T-helper 17 cell (primary cell): ENCODE measurements at places on chromosomes 3 and 15.

- no peak for DNase-seq
- H3K36me3 ChIP-seq = peaks cover 5% of the 10 kb centered on the region
- H3K4me3 ChIP-seq = no peak overlapping the region
- H3K27ac ChIP-seq = peak overlapping the region; percentile 19
- H3K4me1 ChIP-seq = peaks cover 5% of the 10 kb centered on the region
Measured at GRCh38 chr3:58093574-58094195, 85.5 kb downstream of the FLNB start.

GRCh38 chr3:73442886-73443285 is 181.9 kb downstream of the PDZRN3 start:
- H3K4me3 ChIP-seq = no peak overlapping the region
- no peak overlapping the region for H3K27ac ChIP-seq
- H3K27me3 ChIP-seq = peaks cover 17% of the 10 kb centered on the region
- no peaks in the 10 kb centered on the region for H3K4me1 ChIP-seq
- no peak for DNase-seq

GRCh38 chr15:50824514-50824913 is 59.0 kb upstream of the SPPL2A start:
- H3K4me1 ChIP-seq = no peaks in the 10 kb centered on the region
- H3K36me3 ChIP-seq = no peaks in the 10 kb centered on the region
- no peak for DNase-seq
- no peak overlapping the region for H3K27ac ChIP-seq

DNA sequence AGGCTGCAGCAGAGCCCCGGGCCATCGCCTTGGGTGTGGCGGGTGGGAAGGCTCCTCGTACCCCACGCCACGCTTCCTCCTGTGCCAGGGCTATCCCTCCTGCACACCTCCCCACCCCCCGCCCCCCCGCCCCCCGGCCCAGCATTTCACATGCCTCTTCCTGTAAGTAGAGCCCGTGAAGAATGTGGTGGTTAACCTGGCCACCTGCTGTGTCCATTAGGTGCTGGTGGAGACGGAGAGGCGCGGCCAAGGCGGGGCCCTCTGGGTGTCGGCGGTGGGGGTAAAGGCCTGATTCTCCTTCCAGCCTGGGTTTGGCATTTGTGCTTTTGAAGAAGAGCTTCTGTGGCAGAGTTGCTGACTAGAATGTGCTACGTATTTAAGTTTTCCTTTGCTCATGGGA is 127.8 kb downstream of the CHDH start:
- H3K4me3 ChIP-seq = no peak overlapping the region
- peaks cover 4% of the 10 kb centered on the region for H3K4me1 ChIP-seq
- H3K36me3 ChIP-seq = no peaks in the 10 kb centered on the region

DNA sequence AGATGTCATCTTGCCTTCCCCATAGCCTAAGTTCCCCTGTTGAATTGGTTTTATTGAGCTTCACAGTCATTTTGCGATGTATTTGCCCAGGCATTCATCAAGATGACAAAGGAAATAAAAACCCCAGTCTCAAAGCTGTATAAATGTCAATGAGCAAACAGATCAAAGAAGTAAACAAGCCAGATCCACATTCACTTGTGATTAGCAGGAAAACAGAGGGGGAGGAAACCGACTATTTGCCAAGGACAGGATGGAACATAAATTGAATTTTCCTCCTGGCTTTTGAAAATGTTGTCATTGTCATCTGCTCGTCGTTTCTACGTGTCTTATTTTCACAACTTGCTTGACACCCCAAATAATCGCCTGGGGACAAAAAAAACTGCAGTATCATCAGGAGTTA is 83.5 kb downstream of the SV2B start:
- no peak overlapping the region for H3K4me3 ChIP-seq
- no peak for DNase-seq
- no peaks in the 10 kb centered on the region for H3K36me3 ChIP-seq
- peaks cover 46% of the 10 kb centered on the region for H3K27me3 ChIP-seq

DNA sequence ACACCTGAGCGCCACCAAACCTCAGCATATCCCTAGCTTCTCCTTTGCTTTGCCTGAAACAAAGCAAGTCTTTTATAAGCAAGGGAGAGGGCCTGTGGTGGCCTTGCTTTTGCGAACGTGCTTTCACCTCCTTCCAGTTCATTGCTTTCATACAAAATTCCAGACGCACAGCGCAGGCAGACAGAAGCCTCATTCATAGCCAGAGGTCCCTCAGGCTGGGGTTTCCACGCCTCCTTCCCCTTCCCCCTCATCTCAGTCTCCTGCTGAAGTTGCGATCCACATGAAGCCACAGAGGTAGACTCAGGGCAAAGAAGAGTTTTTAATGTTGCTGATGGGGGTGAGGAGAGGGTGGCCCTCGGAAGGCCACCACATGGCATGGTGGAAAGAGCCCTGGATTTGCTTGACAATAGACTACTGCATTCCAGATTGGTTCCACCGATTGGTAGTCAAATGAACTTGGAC is 59.4 kb upstream of the FLNB start:
- no peak overlapping the region for H3K4me3 ChIP-seq
- peak overlapping the region; percentile 9 for H3K27ac ChIP-seq
- no peak for DNase-seq
- no peaks in the 10 kb centered on the region for H3K4me1 ChIP-seq

- DNase-seq = no peak
- H3K27ac ChIP-seq = no peak overlapping the region
- no peak overlapping the region for H3K4me3 ChIP-seq
Measured at GRCh38 chr3:121883507-121883906, 10.7 kb upstream of the SLC15A2 start.

DNA sequence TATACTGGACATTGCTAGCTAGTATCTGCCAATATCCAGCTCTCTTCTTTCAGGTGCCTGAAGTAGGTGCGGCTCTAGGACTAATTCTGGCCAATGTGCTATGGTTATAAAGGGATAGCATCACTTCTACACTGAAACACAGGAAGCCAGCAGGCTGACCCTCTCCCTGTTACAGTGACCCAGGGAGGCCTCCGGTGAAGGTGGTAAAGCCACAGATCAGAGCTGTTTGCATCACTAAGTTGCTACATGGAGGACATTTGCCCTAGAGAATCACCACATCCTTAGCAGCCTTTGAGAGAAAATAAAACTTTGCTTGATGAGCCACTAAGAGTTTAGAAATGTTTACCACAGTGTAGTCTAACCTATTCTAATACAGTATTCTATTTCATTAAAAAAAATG is 161.4 kb downstream of the CHST2 start:
- no peak for DNase-seq
- H3K27ac ChIP-seq = no peak overlapping the region
- H3K27me3 ChIP-seq = no peaks in the 10 kb centered on the region
- no peaks in the 10 kb centered on the region for H3K4me1 ChIP-seq
- peaks cover 4% of the 10 kb centered on the region for H3K36me3 ChIP-seq

- H3K27ac ChIP-seq = no peak overlapping the region
- no peaks in the 10 kb centered on the region for H3K36me3 ChIP-seq
- H3K4me3 ChIP-seq = no peak overlapping the region
- H3K4me1 ChIP-seq = peaks cover 2% of the 10 kb centered on the region
- no peak for DNase-seq
- peaks cover 38% of the 10 kb centered on the region for H3K27me3 ChIP-seq
Measured at GRCh38 chr3:156300371-156300770, 180.0 kb downstream of the KCNAB1 start.

DNA sequence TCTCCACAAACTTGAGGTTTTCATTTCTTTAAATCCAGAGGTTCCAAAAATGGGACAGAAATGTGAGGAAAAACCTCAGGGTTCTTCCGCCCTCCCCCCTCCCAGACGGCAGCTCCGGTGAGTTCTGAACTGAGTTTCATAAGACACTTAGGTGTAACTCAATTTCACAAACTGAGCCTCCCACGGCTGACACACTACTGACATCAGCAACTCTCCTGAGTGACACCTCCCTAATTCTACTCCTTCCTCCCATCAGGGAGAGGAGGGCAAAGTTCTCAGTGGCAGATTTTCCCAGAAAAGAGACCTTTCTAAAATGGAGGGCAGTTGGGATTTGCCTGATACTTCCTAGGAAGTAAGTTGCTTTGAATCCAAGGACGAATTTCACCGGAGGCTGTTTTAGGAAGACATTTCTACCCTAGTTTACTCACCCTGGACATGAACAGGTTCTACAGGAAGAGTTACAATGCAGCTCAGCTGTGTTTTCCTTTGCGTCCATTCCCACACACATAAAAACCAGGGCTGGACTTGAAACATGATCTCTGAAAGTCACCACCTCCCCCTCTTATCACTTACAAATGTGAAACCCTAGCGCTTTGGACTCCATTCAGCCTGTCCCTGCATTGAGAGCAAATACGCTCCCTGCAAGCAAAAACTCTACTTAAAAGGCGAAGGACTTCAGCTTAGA is 78.1 kb upstream of the LMOD3 start:
- peak overlapping the region; percentile 98 for H3K27ac ChIP-seq
- peaks cover 19% of the 10 kb centered on the region for H3K4me1 ChIP-seq
- no peak for DNase-seq
- peaks cover 2% of the 10 kb centered on the region for H3K36me3 ChIP-seq
- H3K4me3 ChIP-seq = peak overlapping the region; percentile 92
- no peaks in the 10 kb centered on the region for H3K27me3 ChIP-seq

GRCh38 chr3:21421096-21421495 is 329.9 kb downstream of the ZNF385D start:
- H3K4me1 ChIP-seq = no peaks in the 10 kb centered on the region
- H3K36me3 ChIP-seq = no peaks in the 10 kb centered on the region
- no peaks in the 10 kb centered on the region for H3K27me3 ChIP-seq
- H3K27ac ChIP-seq = no peak overlapping the region
- H3K4me3 ChIP-seq = no peak overlapping the region

DNA sequence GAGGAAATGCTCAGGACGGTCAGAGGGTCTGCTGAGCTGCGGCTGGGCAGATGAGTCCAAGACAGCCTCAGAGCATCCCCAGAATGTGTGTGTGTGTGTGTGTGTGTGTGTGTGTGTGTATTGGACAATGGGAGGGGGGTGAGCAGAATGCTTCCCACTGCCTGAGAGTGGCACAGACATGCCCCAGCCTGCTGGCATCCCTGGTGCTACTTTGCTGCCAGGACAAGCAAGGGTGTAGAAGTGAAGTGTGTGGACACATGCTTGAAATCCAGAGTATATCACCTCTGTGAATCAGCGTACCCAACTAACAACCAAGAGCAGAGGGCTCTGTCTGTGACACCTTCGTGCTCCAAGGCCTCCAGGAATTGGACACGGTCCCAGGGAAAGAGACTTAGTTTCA is 76.3 kb downstream of the SLC9A9 start:
- no peak overlapping the region for H3K27ac ChIP-seq
- no peak overlapping the region for H3K4me3 ChIP-seq
- H3K36me3 ChIP-seq = no peaks in the 10 kb centered on the region
- DNase-seq = no peak
- peaks cover 2% of the 10 kb centered on the region for H3K4me1 ChIP-seq
- H3K27me3 ChIP-seq = no peaks in the 10 kb centered on the region

- no peak overlapping the region for H3K27ac ChIP-seq
- H3K4me3 ChIP-seq = no peak overlapping the region
- H3K27me3 ChIP-seq = peaks cover 30% of the 10 kb centered on the region
- H3K4me1 ChIP-seq = no peaks in the 10 kb centered on the region
Measured at GRCh38 chr3:106728315-106729098, 648.7 kb upstream of the CCDC54 start.

DNA sequence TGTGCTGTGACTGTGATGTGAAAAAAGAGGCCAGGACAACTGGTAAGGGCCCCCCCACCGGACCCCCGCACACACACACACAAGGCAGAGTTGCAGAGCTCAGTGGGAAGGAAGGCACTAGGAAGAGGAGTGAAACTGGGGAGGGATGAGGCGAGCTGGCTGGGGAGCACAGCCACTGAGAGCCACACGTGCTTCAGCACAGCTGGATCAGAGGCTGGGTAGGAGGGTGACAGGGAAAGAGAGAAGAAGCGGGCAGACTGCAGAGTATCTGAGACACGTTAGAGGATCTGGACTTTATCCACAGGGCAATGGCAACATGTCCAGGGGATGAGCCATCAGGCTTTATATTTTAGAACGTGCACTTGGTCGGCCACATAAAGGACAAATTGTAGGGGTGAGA is 38.0 kb upstream of the TKT start:
- H3K27ac ChIP-seq = peak overlapping the region; percentile 85
- no peak for DNase-seq
- peak overlapping the region; percentile 49 for H3K4me3 ChIP-seq
- peaks cover 6% of the 10 kb centered on the region for H3K4me1 ChIP-seq
- H3K36me3 ChIP-seq = peaks cover 6% of the 10 kb centered on the region
- no peaks in the 10 kb centered on the region for H3K27me3 ChIP-seq

DNA sequence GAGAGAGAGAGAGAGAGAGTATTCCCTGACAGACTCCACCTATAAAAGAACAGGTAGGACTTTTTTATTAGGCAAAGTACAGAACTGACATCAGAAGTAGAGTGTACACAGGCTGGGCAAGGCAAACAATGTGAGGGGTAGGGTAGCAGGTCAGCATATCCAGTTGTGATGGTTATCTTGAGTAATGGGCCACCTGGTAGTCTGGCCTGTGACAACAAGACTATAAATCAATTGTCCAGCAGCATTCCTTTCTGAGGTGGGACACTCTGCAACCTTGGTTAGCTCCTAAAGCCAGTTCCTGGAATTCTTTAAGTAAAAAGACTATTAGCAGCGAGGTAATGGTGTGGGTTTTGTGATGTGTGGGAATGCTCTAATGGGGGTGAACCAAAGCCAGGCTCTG is 14.9 kb upstream of the TMCC1 start:
- no peak overlapping the region for H3K27ac ChIP-seq
- DNase-seq = no peak
- peaks cover 5% of the 10 kb centered on the region for H3K27me3 ChIP-seq
- no peak overlapping the region for H3K4me3 ChIP-seq
- peaks cover 2% of the 10 kb centered on the region for H3K4me1 ChIP-seq
- no peaks in the 10 kb centered on the region for H3K36me3 ChIP-seq

GRCh38 chr15:29799859-29800258 is 22.4 kb downstream of the TJP1 start:
- peaks cover 31% of the 10 kb centered on the region for H3K27me3 ChIP-seq
- no peak overlapping the region for H3K4me3 ChIP-seq
- no peaks in the 10 kb centered on the region for H3K36me3 ChIP-seq
- no peak overlapping the region for H3K27ac ChIP-seq
- H3K4me1 ChIP-seq = no peaks in the 10 kb centered on the region

DNA sequence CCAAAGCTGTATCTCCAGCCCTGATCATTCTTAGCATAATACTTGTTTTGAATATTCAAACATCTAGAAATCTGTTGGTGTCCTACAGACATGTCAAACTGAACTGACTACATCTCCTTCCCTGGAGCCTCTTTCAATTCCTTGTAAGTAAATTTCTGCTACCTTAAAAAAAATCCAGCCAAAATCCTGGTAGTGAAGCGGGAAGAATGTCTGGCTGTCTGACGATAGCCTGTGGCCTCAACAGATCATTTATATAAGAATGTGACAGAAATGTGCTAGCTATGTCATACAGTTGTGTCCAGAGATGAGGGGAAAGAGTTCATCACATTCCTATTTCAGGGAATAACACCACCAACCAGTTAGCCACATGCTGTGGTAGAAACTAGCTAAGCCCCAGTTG is 18.6 kb upstream of the TM6SF1 start:
- peaks cover 4% of the 10 kb centered on the region for H3K4me1 ChIP-seq
- peaks cover 34% of the 10 kb centered on the region for H3K27me3 ChIP-seq
- H3K27ac ChIP-seq = no peak overlapping the region

GRCh38 chr3:112638327-112639020 is 2.5 kb downstream of the CCDC80 start:
- H3K4me3 ChIP-seq = no peak overlapping the region
- no peak for DNase-seq
- no peaks in the 10 kb centered on the region for H3K27me3 ChIP-seq
- no peaks in the 10 kb centered on the region for H3K36me3 ChIP-seq
- H3K4me1 ChIP-seq = peaks cover 17% of the 10 kb centered on the region
- H3K27ac ChIP-seq = no peak overlapping the region
